HT-29 (cell line): ENCODE measurements at places on chromosomes 4 and X.

- DNase-seq = no peak
Observed at GRCh38 chr4:20645236-20645635, 55.0 kb upstream of the PACRGL start.

- no peak for DNase-seq
Observed at GRCh38 chrX:134369576-134369975, 90.4 kb upstream of the HPRT1 start.

- DNase-seq = no peak
Observed at GRCh38 chrX:132819711-132820264, 138.6 kb downstream of the HS6ST2 start.

GRCh38 chr4:58761563-58761962 lies 1651.4 kb upstream of the IGFBP7 start:
- no peak for DNase-seq

DNA sequence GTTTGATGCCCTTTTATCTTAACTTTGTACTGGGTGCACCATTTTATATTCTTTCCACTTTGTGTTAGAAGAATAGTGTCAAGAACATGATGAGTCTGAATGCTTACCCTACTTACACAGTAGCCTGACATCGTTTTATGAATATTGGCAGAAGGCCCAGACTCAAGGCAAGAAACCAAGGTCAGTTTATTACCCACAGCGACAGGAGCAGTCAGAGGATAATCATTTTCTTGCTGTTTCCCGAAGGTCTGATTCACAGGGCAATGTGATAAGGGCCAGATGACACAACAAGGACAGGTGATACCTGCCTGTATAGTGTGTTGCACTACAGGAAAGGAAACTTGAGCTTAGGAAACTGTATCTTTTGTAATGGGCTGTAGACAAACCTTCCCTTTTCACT lies 417.4 kb downstream of the SPOCK3 start:
- DNase-seq = peak; percentile 6

GRCh38 chr4:173777421-173777820 lies 247.4 kb upstream of the HAND2 start:
- DNase-seq = no peak
